Fibroblast of mammary gland (primary cell): ENCODE measurements at places on chromosomes 1 and 21.

- no peak for DNase-seq
Observed at GRCh38 chr1:244154872-244155531, 103.9 kb downstream of the ZBTB18 start.

DNA sequence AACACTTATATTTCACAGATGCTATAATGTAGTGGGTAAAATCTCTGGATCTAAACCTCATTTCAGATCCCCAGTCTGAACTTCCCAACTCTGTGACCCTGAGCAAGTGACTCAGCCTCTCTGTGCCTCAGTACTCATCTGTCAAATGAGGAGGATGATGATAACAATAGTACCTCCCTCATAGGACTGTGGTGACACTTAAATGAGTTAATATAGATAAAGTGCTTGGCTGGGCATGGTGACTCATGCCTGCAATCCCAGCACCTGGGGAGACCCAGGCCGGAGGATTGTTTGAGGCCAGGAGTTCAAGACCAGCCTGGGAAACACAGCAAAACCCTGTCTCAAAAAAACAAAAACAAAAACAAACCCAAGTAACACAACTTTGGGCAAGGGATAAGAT lies 4.7 kb upstream of the ECE1 start:
- DNase-seq = peak; percentile 80

DNA sequence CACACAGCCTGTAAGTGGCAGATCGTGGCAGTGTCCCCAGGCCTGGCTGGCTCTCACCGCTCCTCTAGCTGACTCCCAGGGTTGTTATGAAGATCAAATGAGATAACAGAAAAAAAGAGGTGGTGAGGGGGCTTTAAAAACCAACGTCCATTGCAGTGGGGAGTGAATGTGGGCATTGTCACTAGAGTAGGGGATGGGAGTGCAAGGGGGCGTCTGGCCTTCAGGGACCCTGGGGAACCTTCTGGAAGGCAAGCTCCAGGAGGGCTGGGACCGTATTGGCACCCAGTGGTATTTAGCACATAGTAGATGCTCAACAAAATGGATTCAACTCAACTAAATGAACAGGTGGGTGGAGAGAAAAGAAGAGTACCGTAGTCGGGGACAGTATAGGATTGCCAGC lies 3.4 kb downstream of the PLA2G2D start:
- no peak for DNase-seq

- no peak for DNase-seq
Observed at GRCh38 chr1:107145637-107146036, 4.8 kb downstream of the NTNG1 start.

DNA sequence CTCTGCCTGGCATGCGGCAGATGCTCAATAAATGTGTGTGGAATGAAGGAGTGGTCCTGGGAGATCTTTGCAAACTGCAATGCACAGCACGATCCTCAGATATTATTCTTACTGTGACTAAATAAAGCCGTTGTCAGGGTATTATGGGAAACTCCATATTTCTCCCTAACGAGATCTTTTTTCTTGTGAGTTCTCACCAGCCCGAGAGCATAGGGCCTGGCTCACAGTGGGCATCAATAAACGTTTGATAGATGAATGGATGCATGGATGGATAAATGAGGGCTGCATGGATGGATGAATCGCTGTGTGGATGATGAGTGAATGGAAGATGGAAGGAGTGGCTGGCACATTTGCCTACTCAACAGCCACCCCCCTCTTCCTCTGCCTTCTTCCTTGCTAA lies 69.6 kb downstream of the SDC3 start:
- no peak for DNase-seq

DNA sequence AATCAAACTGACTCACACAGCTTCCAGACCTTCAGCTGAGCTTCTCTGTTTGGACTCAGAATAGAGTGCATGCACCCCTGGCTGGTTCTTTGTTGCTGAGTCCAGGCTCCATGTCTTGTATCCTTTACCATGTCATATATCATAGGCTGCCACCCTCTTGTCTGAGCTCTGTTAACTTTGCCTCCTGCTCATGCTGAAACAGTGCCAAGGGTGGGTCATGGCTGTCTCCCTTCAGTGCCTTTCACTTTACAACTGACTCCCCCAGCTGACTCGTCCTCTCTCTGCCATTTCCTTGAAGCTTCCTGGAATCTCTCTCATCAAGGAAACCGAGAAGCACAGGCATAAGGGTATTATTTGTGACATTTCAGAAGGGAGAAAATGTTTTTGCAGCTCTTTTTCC lies 885.3 kb downstream of the TTLL7 start:
- DNase-seq = peak; percentile 3

DNA sequence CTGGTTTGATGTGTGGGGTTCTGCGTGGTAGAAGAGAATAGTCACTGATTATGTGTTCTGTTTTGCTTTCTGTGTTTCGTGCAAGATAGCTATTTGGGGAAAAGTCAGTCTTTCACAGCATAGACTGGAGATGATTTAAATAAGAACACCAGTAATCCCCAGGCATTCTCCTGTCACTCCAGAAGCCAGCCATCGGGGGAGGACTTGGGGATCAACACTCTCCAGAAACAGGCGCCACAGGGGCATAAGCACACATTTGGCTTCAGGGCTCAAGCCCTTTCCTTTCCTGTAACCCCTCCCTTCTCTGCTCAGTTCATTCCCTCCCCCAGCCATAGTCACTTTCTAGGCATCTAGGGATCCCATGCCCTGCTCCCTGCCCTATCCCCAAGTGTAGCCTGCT lies 97.3 kb upstream of the BEND5 start:
- no peak for DNase-seq

- no peak for DNase-seq
Observed at GRCh38 chr1:168054117-168054516, 82.6 kb downstream of the GPR161 start.

DNA sequence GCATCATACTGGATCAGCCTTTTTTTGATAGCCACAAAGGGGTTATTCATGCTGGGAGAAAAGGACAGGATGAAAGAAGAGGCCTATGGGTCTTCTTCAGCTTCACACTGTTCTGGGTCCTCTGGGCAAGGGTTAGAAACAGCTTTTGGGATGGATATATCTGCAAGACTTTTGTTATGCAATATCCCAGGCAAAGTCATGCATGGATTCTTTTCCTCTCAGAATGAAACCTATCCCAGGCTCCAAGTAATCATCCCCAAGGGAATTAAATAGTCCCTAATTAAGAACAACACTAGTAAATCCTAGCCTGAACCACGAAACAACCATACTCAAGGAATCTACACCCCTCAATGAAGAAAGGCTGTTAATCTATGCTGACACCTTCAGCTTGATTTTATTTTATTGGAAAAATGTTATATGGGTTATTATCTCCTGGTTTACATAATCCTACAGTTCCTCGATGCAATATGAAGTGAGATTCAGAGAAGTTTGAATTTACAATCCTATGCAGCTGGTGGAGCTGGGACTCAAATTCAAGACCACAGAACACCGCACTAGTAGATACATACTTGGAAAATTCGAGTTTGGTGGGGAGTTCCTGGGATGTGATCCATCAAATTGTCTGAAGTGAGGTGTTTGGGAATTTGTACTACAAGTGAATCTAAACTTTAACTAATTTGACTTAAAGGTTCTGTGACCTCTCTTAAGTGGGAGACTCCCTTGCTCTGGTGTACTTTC lies 338.6 kb downstream of the TBX15 start:
- DNase-seq = no peak

DNA sequence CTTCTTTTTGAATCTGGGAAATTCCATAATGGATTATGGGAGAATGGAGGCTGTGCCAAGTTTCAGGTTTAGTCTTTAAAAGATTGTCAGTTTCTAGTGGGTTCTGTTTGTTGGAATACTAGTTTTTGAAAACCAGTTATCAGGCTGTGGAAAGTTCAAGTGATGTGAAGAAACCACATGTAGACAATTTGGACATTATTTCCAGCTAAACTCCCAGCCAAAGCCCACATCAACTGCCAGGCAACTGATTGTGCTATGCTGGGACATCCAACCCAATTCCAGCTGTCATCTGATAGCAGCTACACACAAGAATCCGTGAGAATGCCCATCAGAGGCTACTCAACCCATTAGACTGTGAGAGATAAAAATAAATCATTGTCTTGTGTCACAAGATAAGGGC lies 546.1 kb upstream of the ADAMTS5 start:
- no peak for DNase-seq

GRCh38 chr21:35644523-35644922 lies 415.8 kb downstream of the SETD4 start:
- DNase-seq = no peak

DNA sequence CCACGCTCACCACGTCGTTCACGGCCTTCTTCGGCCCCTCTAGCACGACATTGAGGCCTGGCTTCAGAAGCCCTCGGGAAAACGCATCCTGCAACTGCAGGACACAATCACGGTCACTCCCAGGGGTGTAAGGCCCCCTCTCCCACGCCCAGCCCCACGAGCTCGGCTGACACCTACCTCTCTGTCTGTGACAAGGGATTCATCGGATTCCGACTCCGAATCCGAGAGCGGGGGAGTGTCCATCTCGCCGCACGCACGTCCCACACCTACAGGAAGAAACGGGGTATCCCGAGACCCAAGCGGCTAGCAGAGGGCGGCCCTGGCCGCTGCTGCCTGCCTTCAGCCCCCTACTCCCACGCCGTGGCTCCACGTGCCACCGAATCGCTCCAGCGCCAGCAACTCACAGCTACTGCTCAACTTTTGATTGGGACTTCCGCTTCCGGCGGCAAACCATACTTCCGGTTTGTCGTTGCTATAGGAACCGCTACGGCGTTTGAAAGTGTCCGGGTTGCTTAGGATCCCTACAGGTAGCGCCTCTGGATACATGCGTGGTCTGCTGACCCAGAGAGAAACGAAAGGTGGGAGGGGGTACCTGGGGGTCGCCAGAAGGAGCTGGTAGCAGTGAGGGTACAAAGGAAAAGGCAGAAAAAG lies at the start of the genes CFAP57 and EBNA1BP2:
CFAP57 (plus strand) TSS at position 455 of the 651 bp plus-strand sequence. CDS start 424 bp downstream, outside the sequence.
EBNA1BP2 (minus strand) TSS at position 415 of the 651 bp plus-strand sequence; CDS start at position 243, 172 bp downstream.
- DNase-seq = peak; percentile 92

GRCh38 chr1:208230668-208231529 lies 13.3 kb downstream of the PLXNA2 start:
- DNase-seq = no peak

DNA sequence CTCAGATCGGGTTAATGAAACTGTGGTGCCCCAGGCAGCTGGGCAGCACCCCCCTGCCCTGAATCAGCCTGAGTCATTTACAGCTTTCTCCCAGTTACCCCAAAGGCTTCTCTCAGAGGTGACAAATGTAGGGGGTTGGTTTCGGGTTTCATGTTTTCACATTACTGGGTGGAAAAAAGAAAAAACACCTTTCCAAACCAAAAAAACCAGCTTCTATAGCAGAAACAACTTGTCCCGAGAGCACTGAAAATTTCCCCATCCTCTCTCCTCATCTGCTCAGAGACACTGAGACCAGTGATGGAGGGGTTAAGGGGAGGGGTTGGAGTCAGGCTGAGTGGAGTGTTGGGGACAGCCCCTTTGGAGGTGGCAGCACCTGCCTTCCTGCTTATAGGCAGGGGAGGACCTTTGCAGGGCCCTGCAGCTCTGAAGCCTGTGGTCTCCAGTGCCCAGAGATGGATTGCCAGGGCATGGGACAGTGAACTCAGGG lies 15.6 kb downstream of the UTP11 start:
- DNase-seq = peak; percentile 34

DNA sequence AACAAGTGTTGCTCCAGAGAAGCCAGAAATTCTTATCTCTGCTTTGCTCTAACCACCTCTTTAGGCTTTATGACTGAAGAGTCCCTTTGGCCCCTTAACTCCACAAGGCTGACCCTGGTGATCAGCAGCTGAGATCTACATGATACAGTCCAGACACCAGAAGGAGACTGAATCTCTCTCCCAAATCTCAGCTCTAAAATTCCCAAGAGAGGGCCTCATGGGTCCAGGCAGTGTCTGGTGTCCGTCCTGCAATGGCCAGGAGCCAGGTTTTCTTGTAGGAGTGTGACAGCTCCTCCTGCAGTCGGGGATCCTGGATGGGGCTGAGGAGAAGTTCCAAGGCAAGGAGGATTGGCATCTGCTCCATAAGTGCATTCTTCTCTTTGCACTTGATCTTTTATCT lies 35.3 kb downstream of the L1TD1 start:
- no peak for DNase-seq

DNA sequence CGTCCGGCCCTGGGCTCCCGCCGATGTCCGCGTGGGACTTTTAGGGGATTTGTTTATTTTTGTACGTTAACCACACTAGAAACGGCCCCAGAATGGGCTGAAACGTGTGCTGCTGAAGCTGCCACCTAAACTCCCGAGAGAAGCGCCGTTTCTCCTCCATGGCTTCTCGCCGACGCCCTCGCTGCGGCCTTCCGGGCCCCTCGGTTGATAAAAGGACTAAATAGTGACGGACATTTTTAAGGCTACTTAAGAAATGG lies 678 bp upstream of the PTTG1IP start:
- DNase-seq = peak; percentile 39

DNA sequence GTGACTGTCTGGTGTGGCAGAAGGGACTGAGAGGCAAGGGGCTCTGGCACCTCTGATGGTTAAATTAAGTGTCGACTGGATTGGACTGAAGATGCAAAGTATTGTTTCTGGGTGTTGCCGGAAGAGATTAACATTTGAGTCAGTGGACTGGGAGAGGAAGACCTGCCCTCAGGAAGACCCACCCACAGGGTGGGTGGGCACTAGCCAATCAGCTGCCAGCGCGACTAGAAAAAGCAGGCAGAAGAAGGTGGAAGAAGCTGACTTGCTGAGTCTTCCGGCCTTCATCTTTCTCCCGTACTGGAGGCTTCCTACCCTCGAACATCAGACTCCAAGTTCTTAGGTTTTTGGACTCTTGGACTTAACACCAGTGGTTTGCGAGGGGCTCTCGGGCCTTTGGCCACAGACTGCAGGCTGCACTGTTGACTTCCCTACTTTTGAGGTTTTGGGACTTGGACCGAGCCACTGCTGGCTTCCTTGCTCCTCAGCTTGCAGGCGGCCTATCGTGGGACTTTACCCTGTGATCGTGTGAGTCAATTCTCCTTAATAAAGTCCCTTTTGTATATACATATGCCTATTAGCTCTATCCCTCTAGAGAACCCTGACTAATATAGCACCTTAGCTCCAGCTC lies 79.6 kb downstream of the KAZN start:
- DNase-seq = no peak

DNA sequence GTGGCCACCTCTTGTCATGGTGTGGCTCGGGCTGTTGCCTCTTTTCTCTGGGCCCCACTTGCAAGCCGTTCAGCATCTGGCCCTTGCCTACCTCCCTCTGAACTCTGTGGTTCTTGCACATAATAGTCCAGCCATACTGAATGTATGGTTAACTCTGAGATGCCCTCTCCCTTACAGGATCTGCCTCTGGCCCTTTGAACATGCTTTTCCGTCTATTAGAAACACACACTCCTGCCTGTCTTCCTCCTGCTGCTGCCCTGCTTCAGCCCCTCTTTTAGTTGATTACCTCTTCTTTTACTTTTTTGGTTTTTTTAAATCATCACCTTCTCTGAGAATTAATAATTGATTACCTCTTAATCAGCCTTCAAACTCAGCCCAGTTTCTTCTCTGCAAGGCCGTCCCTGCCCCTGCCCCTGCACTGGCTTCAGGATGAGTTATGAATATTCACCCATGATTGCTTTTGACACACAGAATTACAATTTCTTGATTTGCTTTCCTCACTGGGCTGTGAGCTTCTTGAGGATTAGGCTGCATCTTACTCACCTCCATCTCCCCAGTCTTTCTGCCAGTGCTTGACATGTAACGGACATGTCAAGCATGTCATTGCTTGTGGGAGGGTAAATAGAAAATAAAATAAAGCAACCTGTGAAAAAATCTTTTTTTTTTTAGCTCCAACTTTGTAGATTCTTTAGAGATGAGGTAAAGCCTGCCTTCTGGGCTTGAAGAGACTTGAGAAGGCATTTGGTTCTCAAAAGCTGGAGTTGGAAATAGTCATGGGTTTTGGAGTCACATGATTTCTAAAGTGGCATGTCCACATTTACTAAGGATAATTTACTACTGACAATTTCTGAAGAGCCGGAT lies 158.3 kb downstream of the PLXNA2 start:
- DNase-seq = peak; percentile 25
